ENCODE measurements at places on chromosomes 1 and 21. TPM values are rescaled to one million over a fixed set of nuclear protein-coding genes. Genes with fewer than 3 reads are reported as not detected.
A peak's percentile ranks its signal among the peaks of the same experiment; 100 is the strongest.

Gene ATF3
- total RNA-seq, result 29.5 TPM

Gene PDZK1IP1
- not detected for total RNA-seq

Gene ATP1A2
- not detected for total RNA-seq

Gene CD164L2
- total RNA-seq, result not detected

Gene TSACC
- 0.82 TPM for total RNA-seq

Gene LCE1F
- total RNA-seq, result not detected

Gene HTR6
- not detected for total RNA-seq

Gene S100A7
- total RNA-seq, result not detected

DNA sequence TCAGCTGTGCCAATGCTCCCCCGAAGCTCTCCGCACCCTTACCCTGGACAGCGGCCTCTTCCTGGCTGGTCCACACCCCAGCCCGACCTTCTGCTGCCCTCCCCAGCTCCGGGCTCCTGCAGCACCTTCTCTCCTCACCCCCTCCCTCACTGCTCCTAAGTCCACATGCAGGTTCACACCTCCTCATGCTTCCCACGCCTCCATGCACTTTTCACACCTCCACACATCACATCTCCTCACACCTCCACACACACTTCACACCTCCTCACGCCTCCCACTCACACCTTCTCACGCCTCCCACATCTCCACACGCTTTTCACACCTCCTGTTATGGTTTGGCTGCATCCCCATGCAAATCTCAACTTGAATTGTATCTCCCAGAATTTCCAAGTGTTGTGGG is 18.9 kb downstream of the GPR137B start:
- no peak overlapping the region for H3K27ac ChIP-seq
- peaks cover 12% of the 10 kb centered on the region for H3K4me1 ChIP-seq
- no peak overlapping the region for H3K4me3 ChIP-seq
- no peaks in the 10 kb centered on the region for H3K27me3 ChIP-seq

GRCh38 chr1:180501865-180502360 is 464 bp downstream of the ACBD6 start:
- DNase-seq, result no peak
- peaks cover 5% of the 10 kb centered on the region for H3K27me3 ChIP-seq
- peaks cover 11% of the 10 kb centered on the region for H3K36me3 ChIP-seq
- H3K4me3 ChIP-seq, result peak overlapping the region; percentile 97

DNA sequence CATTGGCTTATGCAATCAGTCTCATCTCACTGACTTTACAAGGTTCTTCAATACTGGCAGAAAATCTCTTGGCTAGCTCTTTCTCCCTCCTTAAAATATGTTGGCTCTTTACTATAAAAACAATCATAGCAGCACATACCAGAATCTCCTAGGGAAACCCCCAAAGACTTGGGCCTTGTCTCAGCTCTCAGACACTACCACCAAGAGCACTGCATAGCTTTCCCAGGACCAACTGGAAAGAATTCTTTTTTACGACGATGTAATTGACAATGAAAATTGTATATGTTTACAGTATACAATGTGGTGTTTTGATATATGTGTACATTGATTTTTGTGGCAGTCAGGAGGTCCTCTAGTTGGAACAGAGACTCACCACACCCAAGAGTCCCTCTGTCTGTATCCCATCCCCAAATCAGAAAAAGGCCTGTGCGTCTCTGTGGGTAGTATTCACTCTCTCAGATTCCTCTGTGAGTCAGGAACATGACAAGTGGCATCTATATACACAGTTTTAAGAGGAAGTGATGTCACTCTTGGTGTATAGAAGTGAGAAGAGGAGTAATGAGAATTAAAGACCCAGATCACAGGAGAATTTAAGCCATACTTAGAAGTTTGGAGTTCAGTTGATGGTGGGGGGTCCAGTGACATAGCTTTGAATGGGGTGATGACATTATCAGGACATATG is 21.1 kb downstream of the SMAP2 start:
- H3K36me3 ChIP-seq, result peaks cover 51% of the 10 kb centered on the region
- no peaks in the 10 kb centered on the region for H3K27me3 ChIP-seq
- H3K4me1 ChIP-seq, result peaks cover 78% of the 10 kb centered on the region
- peak; percentile 85 for DNase-seq
- H3K27ac ChIP-seq, result peak overlapping the region; percentile 87

GRCh38 chr1:14851760-14852159 is 253.3 kb downstream of the KAZN start:
- H3K36me3 ChIP-seq, result no peaks in the 10 kb centered on the region
- H3K4me3 ChIP-seq, result no peak overlapping the region
- no peaks in the 10 kb centered on the region for H3K4me1 ChIP-seq
- H3K27me3 ChIP-seq, result no peaks in the 10 kb centered on the region
- no peak overlapping the region for H3K27ac ChIP-seq

GRCh38 chr21:45528028-45528705 is 14.1 kb downstream of the SLC19A1 start:
- H3K36me3 ChIP-seq, result peaks cover 38% of the 10 kb centered on the region
- peaks cover 5% of the 10 kb centered on the region for H3K4me1 ChIP-seq
- no peak for DNase-seq
- no peaks in the 10 kb centered on the region for H3K27me3 ChIP-seq
- no peak overlapping the region for H3K4me3 ChIP-seq

DNA sequence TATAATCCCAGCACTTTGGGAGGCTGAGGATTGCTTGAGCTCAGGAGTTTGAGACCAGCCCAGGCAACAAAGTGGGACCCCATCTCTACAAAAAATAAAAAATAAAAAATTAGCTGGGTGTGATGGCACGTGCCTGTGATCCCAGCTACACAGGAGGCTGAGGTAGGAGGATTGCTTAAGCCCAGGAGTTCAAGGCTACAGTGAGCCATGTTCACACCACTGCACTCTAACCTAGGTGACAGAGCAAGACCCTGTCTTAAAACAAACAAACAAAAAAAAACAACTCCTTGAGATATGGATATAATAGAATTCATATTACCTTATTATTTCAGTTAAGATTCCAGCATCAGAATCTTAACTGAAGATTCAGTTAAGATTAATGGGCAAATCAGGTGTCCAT is 52.4 kb downstream of the RPL5 start:
- no peaks in the 10 kb centered on the region for H3K27me3 ChIP-seq
- no peak for DNase-seq
- H3K4me3 ChIP-seq, result no peak overlapping the region
- H3K4me1 ChIP-seq, result peaks cover 18% of the 10 kb centered on the region
- H3K36me3 ChIP-seq, result peaks cover 2% of the 10 kb centered on the region

- H3K4me1 ChIP-seq, result peaks cover 17% of the 10 kb centered on the region
- H3K4me3 ChIP-seq, result no peak overlapping the region
- peaks cover 23% of the 10 kb centered on the region for H3K27me3 ChIP-seq
- no peaks in the 10 kb centered on the region for H3K36me3 ChIP-seq
- no peak for DNase-seq
These were observed 31.2 kb upstream of the IFNAR2 start for GRCh38 chr21:33198346-33199099.

DNA sequence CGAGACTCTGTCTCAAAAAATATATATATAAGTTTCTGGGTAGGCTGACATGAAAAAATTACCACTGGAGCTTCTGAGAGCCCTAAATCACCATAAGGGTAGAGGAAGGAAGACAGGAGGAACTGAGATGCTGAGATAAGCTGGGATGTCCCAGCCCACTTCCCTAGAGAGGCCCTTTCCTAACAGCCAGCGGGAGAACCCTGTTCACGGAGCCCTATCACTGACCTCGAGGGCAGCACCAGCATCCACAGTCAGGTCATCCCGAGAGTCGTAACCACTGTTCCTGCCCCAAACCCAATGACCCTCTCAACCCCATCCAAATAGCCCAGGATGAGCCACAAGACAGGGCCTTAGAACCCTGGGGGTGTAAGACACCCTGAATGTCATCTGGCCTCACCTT is 77.5 kb downstream of the CD34 start:
- H3K4me3 ChIP-seq, result no peak overlapping the region
- H3K36me3 ChIP-seq, result peaks cover 26% of the 10 kb centered on the region
- peaks cover 73% of the 10 kb centered on the region for H3K4me1 ChIP-seq
- peak overlapping the region; percentile 71 for H3K27ac ChIP-seq
- no peaks in the 10 kb centered on the region for H3K27me3 ChIP-seq
- DNase-seq, result no peak

- no peaks in the 10 kb centered on the region for H3K36me3 ChIP-seq
- no peaks in the 10 kb centered on the region for H3K4me1 ChIP-seq
- no peaks in the 10 kb centered on the region for H3K27me3 ChIP-seq
- H3K4me3 ChIP-seq, result no peak overlapping the region
These were observed 332.5 kb upstream of the CAMK1G start for GRCh38 chr1:209250861-209251636.

DNA sequence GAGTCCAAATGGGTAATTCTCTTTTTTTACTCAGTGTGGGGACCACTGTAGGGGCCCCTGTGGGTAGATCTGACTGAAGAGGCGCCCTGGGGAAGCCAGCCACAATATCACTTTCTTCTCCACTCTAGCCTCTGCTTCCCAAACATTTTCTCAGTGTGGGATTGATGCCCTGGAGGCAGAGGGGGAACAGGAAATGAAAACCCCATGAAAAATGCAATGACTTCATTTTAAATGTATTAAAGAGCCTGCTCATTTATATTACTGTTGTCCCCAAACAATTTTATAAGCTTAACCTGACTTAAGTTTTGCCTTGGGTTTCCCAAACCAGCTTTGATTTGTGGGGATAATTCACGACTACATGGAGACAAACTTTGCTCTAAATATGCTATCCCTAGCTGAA is 181.9 kb downstream of the C1orf94 start:
- no peak for DNase-seq
- H3K27ac ChIP-seq, result no peak overlapping the region
- H3K4me1 ChIP-seq, result no peaks in the 10 kb centered on the region
- H3K27me3 ChIP-seq, result no peaks in the 10 kb centered on the region

DNA sequence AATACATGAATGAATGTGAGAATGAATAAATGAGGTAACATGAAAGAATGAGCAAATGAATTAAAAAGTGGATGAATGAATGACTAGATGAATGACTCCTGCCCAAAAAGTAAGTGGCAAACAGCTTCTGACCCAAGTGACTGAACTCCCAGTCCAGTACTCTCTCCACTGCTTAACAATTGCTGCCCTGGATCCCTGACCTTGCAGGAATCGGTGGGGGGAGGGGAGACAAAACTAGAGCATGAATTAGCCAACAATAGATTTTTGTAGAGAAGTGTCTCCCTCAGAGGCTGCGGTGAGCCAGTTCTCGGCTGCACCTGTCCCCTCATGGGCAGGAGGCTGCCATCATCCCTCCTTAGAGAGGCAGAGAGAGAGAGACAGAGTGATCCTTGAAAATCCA is 5.9 kb upstream of the GRIK3 start:
- no peak overlapping the region for H3K27ac ChIP-seq
- H3K4me3 ChIP-seq, result no peak overlapping the region
- H3K27me3 ChIP-seq, result peaks cover 42% of the 10 kb centered on the region

GRCh38 chr1:220572416-220572815 is 44.5 kb downstream of the MARK1 start:
- H3K36me3 ChIP-seq, result no peaks in the 10 kb centered on the region
- no peak overlapping the region for H3K4me3 ChIP-seq
- H3K27me3 ChIP-seq, result no peaks in the 10 kb centered on the region
- no peak for DNase-seq
- no peaks in the 10 kb centered on the region for H3K4me1 ChIP-seq

All from activated CD4-positive, alpha-beta T cell treated with anti-CD3 and anti-CD28 coated beads, Interleukin-2, amount 10 ng/mL, durations not matched to agents 24 days and 14 days (primary cell).